Activated CD8-positive, alpha-beta T cell treated with anti-CD3 and anti-CD28 coated beads for 36 hours (primary cell): ENCODE measurements at places on chromosomes 2 and 18. TPM values are rescaled to one million over a fixed set of nuclear protein-coding genes. Genes with fewer than 3 reads are reported as not detected.
A peak's percentile ranks its signal among the peaks of the same experiment; 100 is the strongest.

- no peak for DNase-seq
Observed at GRCh38 chr2:156704132-156704531, 268.0 kb downstream of the GPD2 start.

Gene NEB
- total RNA-seq = 0.18 TPM

DNA sequence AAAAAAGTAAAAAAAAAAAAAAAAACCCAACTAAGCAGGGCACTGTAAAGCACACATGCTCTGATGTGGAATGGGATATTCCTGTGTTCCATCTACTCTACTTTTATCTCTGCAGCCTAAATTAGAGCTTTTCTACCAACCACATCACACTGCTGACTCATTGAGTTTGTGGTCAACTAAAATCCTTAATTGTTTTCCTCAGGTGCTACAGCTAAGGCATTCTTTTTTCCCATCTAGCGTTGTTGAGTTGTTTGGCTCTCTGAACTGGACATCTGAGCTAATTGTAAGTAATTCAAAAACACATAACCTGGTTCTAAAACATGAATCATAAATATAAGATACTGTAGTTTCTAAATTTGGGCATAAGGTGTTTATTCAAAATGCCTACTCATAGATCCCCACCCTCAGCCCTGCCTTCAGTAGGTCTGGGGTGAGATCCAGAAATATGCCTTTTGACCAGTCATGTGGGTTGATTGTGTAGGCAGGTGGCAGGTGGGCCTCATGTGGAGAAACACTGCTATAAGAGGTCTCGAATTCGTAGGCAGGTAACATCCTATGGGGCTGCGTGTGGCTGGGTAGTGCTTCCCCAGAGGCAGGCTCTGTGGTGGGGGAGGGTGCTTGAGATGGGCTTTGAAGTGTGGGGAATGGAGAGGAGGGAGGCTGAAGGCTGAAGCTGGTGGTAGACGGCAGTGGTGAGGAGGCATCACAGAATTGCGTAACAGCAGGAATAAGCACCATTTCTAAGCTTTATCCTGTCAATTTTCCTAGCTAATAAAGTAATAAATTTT, 27.2 kb downstream of the ANKRD29 start:
- DNase-seq = peak; percentile 12

- DNase-seq = no peak
Observed at GRCh38 chr2:11124760-11125068, 30.6 kb upstream of the SLC66A3 start.

Gene KCNK3
- total RNA-seq = not detected

GRCh38 chr2:36696533-36696932, at the start of gene VIT:
Gene VIT, plus strand, starts transcription at chr2:36696707. Its CDS starts 19,664 bp downstream, at chr2:36716371.
- DNase-seq = no peak

DNA sequence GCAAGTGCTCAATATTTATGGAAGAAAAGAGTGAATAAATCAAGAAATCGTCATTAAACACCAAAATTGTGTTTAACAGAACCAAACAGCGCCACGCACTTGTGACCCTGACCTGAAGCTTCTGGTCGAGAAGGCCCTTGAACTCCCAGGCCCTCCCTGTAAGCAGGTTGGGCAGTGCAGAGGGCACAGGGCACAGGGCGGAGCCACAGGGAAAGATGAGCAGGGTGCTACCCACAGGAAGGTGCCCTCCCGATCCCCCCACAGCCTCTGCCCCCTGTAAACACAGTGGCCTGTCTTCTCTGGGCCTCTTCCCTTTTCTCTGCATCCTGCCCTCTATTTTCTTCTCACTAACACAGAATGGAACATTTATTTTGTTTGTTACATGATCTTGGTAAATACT, 16.9 kb upstream of the TUBB6 start:
- no peak for DNase-seq

Gene TXNDC2
- not detected for total RNA-seq

GRCh38 chr2:71330585-71331330, 824 bp upstream of the ZNF638 start:
- DNase-seq = peak; percentile 7

Gene RPE
- total RNA-seq = 58.1 TPM

- DNase-seq = no peak
Observed at GRCh38 chr2:119333360-119333759, 33.3 kb downstream of the C2orf76 start.

GRCh38 chr2:233242231-233242927, 9.1 kb upstream of the ATG16L1 start:
- DNase-seq = no peak

DNA sequence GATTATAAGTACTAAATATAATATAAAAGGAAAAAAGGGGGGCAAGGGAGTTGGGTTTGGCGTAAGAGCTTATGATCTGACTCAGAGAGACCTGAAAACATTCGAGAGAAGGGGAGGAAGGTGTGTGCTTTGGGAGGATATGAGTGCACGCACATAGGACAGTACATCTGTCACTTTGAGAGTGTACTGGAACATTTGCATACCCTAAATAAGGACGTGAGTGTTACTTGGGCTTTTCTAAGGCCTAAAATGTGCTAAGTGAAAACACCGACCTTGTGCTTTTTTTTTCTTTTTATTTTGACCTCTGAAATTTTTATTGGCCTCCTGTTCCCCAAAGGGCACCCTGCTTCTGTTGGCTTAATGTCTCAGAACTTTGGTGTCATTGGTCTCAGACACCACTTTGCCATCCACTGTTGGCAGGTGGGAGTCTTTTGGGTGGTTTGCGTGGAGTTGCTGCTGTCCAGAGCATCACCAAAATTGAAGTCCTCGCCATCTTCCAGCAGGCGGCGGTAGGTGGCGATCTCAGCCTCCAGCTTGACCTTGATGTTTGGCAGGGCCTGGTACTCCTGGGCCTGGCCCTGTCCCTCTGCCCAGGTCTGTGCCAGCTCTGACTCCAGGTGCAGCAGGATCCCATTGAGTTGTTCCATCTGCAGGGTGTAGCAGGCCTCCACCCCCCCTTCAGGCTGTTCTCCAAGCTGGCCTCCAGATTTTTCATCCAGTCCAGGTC, 57.7 kb downstream of the CD28 start:
- no peak for DNase-seq
